Gastrocnemius medialis (tissue), 4 donors: ENCODE measurements at places on chromosomes 4 and X.

GRCh38 chr4:133647206-133647605 lies 498.1 kb downstream of the PCDH10 start:
- no peak for DNase-seq

DNA sequence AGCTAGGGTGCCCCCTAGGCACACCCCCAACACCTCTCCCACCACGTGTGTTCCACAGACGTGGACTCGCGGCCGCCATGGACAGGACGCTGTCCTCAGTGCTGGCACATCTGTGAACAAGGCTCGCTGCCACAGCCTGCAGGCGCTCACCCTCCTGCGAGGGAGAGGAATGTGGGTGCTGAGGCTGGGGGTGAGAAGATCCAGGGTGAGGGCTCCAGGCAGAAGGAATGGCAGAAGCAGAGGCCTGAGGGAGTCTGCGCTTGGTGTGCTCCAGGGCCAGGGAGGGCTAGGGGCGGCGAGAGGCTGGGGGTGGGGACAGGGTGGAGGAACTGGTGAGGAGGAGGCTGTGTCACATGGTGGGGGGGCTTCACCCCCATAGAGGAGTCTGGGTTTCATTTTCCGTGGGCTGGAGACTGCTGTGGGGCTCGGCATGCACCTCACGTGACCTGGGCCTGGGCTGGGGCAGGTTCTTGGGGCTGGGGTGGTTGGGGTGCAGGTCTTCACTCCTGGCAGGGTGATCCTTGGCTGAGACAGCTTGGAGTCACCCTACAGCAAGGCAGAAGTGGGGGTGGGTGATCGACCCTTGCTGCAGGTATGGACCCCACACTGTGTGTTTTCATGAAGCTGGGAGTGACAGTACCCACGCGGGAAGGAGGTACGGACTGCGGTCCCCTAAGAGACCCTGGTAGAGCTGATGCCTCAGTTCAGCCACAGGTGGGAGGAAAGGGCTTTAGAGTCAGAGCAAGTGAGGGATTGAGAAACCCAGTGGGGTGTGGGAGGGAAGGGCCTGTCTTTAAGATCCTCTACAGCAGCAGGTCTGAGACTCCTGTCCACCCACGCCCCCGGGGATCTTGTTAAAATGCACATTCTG lies 103.7 kb downstream of the PSAPL1 start:
- no peak for DNase-seq

DNA sequence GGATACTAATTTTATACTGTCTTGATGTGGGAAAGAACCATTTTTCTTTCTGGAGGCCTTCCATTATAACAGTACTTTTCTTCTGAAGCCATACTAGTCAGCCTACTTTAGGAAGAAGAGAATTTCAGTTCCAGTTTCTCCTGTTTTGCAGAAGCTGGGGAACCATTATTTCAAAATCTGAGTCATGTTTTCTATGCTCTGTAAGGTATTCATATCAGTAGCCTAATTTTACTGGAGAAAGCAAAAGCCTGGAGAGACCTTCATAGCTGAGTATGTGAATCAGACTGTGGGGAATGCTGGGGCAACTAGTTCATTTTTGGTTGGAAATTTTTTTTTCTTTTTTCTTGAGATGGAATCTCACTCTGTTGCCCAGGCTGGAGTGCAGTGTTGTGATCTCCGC lies 22.4 kb downstream of the AFF1 start:
- no peak for DNase-seq

DNA sequence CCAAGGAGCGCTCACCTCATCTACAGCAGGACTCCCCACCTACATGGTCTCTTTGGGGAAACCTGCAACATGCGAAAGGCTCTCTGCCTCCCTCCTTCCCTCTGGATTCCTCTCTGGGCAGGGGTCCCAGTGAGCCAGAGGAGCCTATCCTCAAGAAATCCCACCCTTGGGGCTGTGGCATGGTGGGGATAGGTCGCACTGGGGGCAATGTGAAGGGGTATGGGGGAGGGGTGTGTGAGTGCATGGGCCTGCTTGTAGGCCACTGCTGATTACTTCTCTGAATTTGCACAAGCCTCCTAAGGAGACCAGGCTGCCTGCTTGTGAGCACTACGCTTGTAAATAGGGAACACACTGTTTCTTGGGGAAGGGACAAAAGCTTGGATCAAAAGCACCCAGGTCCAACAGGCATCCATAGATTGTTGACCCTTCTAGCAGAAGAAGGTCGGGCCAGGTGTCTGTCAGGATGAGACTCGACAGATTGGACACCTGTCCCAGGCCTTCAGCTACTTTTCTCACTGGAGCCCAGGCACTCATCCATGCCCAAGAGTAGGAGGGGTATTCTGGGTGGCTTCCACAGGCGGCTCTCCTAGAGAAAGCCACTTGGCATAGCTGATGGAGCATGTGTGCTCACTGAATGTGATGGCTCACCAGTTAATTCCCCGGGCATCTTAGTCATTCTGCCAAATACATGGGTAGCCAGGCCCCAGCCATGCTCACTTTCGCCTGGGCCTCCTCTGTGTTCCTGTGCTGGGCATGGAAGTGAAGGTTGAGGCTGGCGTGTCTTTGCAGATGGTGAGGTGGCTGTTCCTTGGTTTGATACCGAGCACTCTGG lies 75.0 kb downstream of the NBDY start:
- peak; percentile 39 for DNase-seq

DNA sequence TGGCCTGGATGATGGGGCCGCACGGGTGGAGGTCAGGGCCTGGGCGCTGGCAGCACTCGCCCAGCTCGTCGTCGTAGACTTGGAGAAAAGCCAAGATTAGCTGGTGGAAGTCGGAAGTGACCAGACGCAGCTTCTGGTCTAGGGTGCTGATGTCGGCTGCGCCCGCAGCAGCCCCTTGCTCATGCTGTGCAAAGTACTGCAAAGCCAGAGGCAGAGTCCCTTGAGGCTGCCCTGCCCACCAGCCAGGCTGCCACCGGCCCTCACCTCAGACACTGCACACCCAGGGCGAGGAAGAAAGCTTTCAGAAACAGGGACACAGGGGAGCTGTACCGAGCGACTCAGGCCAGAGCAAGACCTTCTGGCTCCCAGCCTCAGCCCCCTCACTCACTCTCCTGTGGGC lies 9.7 kb upstream of the TREX2 start:
- no peak for DNase-seq

DNA sequence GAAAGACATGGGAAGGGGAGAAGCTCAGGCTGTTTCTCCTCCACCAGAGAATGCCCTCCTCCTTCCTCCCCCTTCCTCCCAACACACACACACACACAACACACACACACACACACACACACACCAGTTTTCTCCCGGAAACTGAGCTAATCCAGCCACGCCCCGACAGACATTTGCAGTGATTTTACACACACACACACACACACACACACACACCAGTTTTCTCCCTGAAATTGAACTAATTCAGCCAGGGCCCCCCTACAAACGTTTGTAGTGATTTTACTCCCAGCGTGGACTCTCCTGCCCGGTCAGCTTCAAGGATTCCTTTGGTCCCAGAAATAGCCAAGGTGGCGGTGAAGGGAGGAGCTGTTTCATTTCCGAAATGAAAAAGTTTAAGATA lies 32.9 kb upstream of the STX18 start:
- no peak for DNase-seq

DNA sequence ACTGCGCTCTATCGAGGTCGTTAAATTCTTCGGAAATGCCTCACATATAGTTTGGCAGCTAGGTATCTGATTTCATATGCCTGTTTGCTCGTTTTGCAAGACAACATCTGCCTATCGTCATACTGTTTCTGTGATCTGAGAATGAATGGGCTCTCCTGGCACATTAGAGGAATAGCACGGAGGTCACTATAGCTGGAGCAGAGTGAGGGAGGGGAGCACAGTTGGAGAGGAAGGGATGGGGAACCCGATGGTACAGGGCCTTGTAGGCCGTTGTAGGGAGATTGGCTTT lies 552 bp downstream of the IKBKG start:
- DNase-seq, result no peak

DNA sequence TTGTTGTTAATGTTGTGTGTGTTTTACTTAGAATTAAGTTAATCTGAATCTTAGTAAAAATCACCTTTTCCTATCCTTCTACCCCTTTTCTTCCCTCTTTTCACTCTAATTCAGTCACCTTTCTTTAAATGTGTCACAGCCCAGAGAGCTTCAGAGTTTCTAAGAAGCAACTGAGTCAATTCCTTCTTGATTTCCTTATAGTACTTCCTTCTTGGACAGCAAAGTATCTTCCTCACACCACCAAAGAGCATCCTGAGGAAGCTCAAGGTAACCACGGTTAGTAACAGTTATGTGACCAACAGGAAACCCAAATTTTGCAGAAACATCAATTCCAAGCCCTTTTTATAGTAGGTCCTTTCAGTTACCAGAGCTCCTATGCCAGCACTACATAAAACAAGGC lies 243.2 kb upstream of the BMP3 start:
- no peak for DNase-seq

GRCh38 chrX:122667667-122668066 lies 516.4 kb upstream of the GRIA3 start:
- no peak for DNase-seq

GRCh38 chr4:85659610-85660218 lies 184.8 kb downstream of the ARHGAP24 start:
- no peak for DNase-seq

- no peak for DNase-seq
Measured at GRCh38 chr4:121706595-121707021, 9.8 kb upstream of the ANXA5 start.

- peak; percentile 66 for DNase-seq
Measured at GRCh38 chrX:65667503-65668376, at the start of gene MSN. Gene MSN (plus strand): TSS chrX:65667654. CDS start chrX:65667842, 188 bp downstream.

- no peak for DNase-seq
Measured at GRCh38 chr4:180587379-180587778, 1655.8 kb upstream of the TENM3 start.

DNA sequence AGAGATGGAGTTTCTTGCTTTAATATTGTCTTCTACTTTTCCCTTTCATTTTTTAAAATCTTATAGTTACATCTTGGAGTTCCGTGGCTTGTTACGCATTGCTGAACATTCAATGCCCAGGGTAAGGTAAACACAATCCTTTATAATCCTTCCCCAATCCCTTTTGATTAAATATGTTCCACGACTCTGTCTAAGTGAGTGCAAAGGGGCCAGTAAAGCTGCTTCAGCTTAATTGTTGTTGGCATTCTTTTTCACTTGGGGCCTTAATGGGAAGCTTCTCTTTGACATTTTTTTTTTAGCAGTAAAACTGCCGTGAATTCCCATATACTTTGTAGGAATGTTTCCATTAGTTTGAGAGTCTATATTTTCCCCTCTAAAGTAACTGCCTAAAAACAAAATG lies 1028.1 kb downstream of the C4orf33 start:
- no peak for DNase-seq
